NCI-H1105 treated with DMSO at 0.1 percent for 48 hours (cell line): ENCODE measurements at places on chromosomes 3 and 15.

DNA sequence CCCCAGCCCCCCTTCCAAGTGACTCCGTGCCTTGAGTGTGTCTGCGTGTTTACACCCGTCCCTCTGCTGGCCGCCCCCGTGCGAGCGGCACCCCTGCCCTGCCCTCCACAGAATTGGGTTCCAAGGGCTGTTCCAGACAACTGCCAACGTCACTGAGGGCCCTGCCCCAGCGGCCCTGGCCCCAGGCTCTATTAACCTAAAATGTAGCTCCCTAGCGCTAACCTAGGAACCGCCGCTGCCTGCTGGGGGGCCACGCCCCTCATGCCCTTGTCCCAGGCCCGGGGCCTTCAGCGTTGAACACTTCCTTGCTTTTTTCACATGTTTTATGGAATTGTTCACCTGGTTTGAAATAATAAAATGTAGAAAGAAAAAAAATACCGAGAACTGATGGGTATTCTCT is 10.0 kb upstream of the SEMA3B start:
- DNase-seq = no peak

DNA sequence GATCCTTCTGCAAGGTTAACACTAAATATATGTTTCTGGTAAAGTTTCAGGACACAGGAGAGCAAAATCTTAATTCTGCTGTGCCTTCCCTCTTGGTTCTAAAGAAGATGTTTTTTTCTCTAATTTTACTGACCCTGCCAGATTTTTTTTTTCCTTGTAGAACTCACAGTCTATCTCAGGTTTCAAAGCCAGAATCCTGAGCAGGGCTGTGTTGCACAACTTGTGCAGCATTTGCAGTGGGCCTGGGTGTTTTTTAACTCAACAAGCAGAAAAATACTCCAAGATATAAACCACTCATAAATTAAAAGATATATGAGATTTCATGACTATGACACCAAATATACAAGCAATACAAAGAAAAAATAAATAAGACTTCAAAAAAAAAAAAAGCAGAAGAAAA is 40.2 kb upstream of the ARF4 start:
- DNase-seq = no peak

- DNase-seq = no peak
These were observed 80.6 kb downstream of the MEIS2 start for GRCh38 chr15:37019479-37020433.

DNA sequence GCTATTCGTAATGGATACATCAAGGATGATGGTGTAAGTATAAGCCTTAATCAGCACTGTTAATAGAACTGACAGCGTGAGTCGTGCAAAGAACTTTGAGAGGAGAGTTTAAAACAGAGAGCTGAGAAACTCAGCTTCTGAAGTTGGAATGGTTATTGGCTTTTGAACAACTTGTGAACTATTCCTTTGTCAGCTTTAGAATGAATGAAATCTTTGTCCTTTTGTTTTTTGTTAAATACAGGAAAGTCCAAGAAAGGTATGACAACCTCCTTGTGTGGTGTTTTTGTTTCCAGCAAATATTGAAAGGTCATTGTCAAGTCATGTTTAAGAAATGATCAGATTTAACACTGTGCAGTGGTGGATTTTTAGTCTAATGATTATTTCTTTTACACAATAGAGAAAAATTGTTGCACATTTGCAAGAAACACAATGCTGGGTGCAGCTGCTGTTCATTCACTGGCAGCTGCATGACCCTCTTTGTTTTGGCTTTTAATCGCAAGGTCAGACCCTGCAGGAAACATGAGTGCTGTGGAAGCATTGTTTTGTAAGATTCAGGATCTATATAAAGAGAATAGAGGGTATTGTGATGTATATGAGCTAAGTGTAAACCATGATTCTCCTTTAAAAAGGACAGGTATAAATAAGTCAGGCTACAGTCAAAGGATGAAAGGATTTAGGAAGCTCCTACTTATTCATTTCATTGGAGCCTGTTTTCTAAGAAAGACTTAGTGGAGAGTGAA is 21.7 kb upstream of the ABHD10 start:
- peak; percentile 35 for DNase-seq

GRCh38 chr3:44955917-44956316 is 20.1 kb downstream of the ZDHHC3 start:
- DNase-seq = no peak

GRCh38 chr15:35626571-35627318 is 80.8 kb upstream of the DPH6 start:
- DNase-seq = no peak

GRCh38 chr3:104578558-104578957 is 788.2 kb upstream of the ALCAM start:
- no peak for DNase-seq

GRCh38 chr15:53869044-53869805 is 109.0 kb upstream of the UNC13C start:
- DNase-seq = no peak

GRCh38 chr3:128585189-128585588 is 65.4 kb downstream of the RPN1 start:
- DNase-seq = no peak
